ENCODE measurements at places on chromosomes 12 and 14.

GRCh38 chr12:94762259-94762942, 112.0 kb upstream of the TMCC3 start:
- DNase-seq, result no peak

DNA sequence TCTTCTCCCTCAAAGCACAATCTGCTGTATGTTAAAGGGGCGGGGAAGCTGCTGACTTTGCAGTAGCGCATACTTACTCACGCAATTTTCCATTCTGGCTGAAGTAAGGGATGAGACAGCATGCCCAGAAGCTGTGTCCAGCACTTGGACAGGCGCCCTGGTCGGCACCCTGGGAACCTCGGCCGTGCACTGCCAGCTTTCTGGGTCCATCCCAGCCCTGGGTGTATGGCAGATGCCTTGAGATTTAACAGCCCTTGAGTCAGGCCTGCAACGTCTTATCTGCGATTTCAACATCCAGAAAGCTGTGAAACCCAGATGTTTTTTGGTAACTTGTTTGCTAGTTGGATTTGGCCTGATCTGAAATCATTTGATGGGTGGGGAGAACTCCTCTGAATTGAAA, 16.1 kb downstream of the EML1 start:
- DNase-seq, result no peak

GRCh38 chr14:34650786-34651584, 21.0 kb upstream of the SNX6 start:
- peak; percentile 95 for DNase-seq

- DNase-seq, result no peak
Observed at GRCh38 chr14:99758872-99759545, 34.2 kb upstream of the EML1 start.

DNA sequence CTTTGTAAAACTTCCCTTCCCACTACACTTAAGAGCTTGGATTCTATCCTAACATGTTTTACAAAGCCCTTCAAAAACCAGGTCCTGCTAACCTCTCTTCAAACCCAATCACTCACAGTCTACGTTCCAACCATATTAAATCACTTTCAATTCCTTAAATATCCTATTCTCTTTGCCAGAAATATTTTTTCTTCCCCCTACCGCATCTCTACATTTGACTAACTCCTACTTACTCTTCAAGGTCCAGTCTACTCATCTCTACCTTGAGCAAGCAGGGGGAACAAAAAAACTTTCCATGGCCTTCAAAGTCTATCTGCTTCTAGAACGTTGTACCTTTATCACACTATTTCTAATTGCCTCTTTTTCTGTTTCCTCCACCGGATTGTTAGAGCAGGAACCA, 6.1 kb downstream of the ERGIC2 start:
- no peak for DNase-seq

- no peak for DNase-seq
Observed at GRCh38 chr14:71331403-71331802, 424.1 kb downstream of the PCNX1 start.

DNA sequence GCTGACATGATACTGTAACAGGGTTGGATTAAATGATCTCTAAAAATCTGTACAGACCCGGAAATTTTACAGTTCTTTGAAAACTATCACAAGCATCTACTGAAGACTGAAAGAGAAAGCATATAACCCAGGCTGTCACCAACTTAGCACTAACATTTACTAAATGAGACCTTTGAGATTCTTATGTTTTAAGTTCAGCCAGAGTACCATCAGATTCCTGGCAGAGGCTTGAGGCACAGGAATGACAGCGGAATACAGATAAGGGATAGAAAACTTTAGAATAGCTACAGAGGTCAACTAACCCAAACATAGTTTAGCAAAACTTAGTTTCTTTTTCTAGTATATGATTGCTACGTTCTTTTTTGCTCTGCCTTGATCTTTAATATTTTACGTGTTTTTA, 91.6 kb upstream of the FERMT2 start:
- no peak for DNase-seq

DNA sequence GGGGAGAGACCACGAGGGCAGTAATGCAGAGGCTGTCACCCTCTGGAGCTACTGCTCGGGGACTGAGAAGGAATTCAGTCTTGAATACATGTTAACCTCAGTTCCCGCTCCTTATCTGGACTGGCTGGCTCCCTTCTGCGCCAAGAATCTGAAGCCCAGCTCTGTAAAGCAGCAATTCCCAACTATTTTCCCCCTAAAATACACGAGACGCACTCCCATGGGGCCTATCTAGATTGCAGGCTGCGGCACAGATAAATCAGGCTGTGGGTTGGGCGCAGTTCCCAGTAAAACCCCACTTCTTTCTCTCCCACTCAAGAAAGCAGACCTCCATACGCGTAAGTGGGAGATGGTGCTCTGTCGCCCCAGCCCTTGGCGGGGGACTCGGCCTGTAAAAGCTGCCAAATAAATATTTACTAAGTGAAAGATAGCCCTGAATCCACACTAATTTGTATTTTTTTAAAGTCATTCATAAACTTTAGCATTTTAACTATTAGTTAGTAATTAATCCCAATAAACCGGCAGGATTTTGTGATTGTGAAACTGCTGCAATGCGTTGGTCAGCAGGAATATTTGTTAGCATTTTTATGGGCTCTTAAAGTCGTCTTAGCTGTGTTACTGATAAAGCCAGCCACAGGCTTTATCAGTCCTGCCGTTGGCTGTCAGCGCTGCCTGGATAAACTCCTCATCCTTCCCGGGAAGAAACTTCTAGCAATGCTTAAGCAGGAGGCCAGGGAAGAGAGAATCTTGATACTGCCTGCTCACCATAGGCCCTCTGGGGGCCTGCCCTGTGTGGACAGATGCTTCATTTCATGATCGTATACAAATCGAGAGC, 17.8 kb downstream of the FBXL14 start:
- peak; percentile 27 for DNase-seq
